ENCODE measurements at places on chromosomes 7 and 10.
A peak's percentile ranks its signal among the peaks of the same experiment; 100 is the strongest.

GRCh38 chr7:69840248-69840647 is 242.0 kb downstream of the AUTS2 start:
- no peak overlapping the region for H3K27ac ChIP-seq
- H3K27me3 ChIP-seq, result no peaks in the 10 kb centered on the region
- H3K4me3 ChIP-seq, result no peak overlapping the region
- no peaks in the 10 kb centered on the region for H3K4me1 ChIP-seq
- peak; percentile 89 for DNase-seq

DNA sequence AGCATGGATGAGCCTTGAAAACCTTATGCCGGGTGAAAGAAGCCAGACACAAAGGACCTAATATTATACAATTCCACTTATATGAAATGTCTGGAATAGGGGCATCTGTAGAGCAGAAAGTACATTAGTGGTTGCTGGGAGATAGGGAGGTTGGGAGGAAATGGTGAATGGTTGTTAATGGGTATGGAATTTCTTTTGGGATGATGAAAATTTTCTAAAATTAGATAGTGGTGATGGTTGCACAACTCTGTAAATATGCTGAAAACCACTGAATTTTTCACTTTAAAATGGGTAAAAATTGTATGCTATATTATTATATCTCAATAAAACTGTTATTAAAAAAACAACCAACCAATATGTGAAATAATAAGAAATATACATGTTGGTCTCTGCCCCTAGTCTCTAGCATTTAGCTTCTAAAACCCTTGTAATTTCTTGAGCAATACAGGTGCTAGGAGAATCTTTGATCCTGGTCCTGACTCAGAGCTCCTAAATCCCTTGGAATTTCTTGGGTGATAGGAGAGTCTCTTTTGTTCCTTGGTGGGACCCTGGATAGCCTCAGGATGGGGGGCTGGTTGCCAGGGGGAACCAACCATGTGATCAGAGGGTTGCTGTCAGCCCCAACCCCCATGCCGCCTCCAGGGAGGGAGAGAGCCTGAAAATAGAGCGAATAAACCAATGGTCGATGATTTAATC is 64.0 kb downstream of the TACR2 start:
- H3K4me1 ChIP-seq, result peaks cover 25% of the 10 kb centered on the region
- H3K4me3 ChIP-seq, result no peak overlapping the region
- no peaks in the 10 kb centered on the region for H3K36me3 ChIP-seq
- H3K27me3 ChIP-seq, result no peaks in the 10 kb centered on the region
- peak; percentile 75 for DNase-seq

GRCh38 chr7:143458263-143458662 is 15.0 kb downstream of the TAS2R60 start:
- no peak for DNase-seq
- H3K4me3 ChIP-seq, result no peak overlapping the region
- H3K27me3 ChIP-seq, result no peaks in the 10 kb centered on the region
- peaks cover 13% of the 10 kb centered on the region for H3K4me1 ChIP-seq

DNA sequence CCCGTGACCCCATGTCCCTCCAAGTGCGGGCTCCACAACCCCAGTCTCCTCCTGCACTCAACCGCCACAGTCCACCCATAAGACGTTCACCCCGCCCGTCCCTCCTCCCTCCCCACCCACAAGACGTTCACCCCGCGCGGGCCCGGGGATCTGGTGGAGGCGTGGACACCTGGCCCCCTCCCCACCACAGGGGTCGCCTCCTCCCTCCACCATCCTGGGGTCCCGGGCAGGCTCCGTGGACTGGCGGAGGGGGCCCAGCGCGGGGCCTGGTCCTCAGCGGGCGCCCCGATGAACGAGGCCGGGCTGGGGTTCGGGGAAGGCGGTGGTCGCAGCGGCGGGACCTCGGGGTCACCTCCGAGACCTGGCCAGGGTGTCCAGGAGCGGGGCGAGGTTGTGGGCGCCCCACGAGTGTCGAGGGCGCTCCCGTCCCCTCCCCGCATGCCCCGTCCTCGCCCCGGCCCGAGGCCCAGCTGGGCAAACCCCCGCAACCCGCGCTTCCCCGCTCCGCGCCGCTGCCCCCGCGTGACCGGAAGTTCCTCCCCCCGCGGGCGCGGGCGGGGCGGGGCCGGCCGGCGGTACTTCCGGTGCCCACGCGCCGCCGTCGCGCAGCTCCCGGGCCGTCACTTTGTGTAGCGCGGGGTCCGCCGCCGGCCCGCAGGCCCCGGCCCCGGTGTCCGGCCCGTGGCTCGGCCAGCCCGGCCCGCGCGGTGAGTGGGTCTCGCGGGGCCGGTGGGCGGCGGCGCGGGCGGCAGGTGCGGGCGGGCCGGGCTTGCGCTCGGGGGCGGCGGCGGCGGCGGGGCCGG is at the start of gene ZNF316:
ZNF316 (plus strand) TSS at position 578 of the 803 bp plus-strand sequence. CDS start 5,092 bp downstream, outside the sequence.
- peak within 1 kb of the TSS; percentile 78 for H3K4me3 ChIP-seq
- no peaks in the 10 kb centered on the region for H3K4me1 ChIP-seq
- peak; percentile 41 for DNase-seq
- H3K36me3 ChIP-seq, result peaks cover 4% of the 10 kb centered on the region
- H3K27me3 ChIP-seq, result no peaks in the 10 kb centered on the region

- no peaks in the 10 kb centered on the region for H3K4me1 ChIP-seq
- H3K27ac ChIP-seq, result no peak overlapping the region
- no peaks in the 10 kb centered on the region for H3K36me3 ChIP-seq
Observed at GRCh38 chr10:5064656-5065055, 29.6 kb upstream of the AKR1C3 start.

DNA sequence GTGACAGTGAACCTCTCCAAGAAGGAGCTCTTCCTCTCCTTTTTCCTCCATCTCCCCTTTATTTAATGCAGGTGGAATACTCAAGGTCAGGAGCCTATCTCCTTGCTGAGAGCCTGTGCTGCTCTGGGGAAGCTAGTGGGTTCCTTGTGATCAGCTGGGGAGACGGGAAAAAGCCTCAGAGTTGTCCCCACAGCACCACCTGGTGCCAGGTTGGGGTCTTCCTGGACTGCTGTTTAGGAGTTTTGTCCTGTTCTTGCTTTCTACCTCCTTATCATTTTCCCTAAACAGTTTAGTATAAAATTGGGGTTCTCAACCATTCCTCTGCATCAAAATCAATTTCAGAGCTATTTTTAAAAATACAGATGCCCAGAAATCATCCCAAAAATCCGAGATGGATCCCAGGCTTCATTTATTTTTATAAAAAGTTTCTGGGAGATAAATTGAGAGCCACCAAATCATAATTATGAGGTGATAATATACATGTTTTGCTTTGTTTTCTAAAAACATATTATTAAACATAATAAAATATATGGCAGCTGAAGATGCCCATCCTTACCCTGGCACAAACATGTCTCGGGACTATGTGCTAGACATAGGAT is 44.3 kb downstream of the MACC1 start:
- H3K36me3 ChIP-seq, result no peaks in the 10 kb centered on the region
- no peaks in the 10 kb centered on the region for H3K27me3 ChIP-seq
- H3K27ac ChIP-seq, result no peak overlapping the region
- peak; percentile 64 for DNase-seq
- no peak overlapping the region for H3K4me3 ChIP-seq
- no peaks in the 10 kb centered on the region for H3K4me1 ChIP-seq

GRCh38 chr7:69597278-69598076 is 798 bp upstream of the AUTS2 start:
- peak overlapping the region; percentile 48 for H3K4me3 ChIP-seq
- peak; percentile 29 for DNase-seq
- H3K27ac ChIP-seq, result no peak overlapping the region
- peaks cover 3% of the 10 kb centered on the region for H3K4me1 ChIP-seq
- no peaks in the 10 kb centered on the region for H3K27me3 ChIP-seq

DNA sequence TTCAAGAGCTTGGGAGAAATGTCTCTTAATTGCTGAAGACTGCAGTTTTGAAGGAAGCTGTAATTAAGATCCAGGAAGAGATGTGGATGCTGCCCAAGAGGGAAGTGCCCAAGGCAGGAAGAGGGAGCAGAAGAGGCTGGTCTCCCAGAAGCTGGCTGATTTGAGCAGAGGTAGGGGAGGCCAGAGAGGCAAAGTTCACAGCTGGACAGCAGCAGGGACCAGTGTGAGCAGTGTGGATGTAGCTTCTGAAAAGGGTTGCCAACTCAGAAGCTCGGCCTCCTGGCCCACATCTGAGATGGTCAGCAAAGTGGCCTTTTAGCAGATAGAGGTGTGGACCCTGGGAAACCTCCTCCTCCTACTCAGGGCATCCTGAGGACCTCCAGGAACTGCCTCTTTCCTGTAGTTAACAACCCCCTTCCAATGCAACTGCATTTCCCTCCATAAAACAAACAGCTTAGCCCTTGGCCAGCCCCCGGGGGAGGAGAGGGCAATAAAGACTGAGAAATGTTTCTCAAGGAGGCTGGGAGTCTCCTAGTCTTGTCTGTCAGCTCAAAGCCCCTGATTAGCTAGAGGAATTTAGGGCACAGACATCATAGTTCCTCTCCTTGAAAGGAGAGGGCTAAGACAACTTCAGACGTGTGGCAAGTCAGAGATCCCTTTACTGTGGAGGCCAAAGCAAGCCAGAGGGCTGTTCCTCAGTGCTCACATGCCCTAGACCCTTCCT is 69.5 kb downstream of the PAX2 start:
- H3K27me3 ChIP-seq, result peaks cover 31% of the 10 kb centered on the region
- H3K36me3 ChIP-seq, result no peaks in the 10 kb centered on the region
- H3K4me3 ChIP-seq, result no peak overlapping the region
- H3K4me1 ChIP-seq, result no peaks in the 10 kb centered on the region
- no peak for DNase-seq

- peak within 1 kb of the TSS; percentile 48 for H3K4me3 ChIP-seq
- H3K4me1 ChIP-seq, result no peaks in the 10 kb centered on the region
- H3K36me3 ChIP-seq, result no peaks in the 10 kb centered on the region
- no peaks in the 10 kb centered on the region for H3K27me3 ChIP-seq
Observed at GRCh38 chr7:5282543-5283316, at the start of gene SLC29A4. Gene SLC29A4 (plus strand): TSS chr7:5282943. CDS start chr7:5287817, 4,874 bp downstream.

DNA sequence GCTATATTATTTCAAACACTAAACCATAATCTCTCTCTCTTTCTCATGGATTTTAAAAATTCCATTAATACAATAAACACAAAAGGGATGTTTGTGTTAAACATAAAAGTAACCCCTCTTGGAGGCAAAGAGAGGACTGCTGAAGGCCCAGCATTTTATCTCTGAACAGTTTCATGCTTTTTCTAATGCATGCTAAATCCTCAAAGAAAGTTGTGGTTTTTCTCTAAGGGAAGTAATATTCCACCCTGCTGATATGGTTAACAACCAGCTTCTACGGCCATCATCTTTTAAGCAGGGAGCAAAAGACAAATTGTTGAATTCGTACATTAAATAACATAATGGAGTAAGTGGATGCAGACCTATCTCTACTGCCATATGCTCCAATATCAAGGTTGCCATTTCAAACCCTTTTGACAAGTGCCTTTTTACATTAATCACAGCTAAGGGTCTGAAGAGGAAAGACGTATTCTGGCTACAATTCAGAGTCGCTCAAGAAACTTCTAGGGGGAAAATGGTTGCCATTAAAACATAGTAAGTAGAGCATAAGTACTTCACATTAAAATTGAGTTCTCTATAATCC is 103.1 kb downstream of the SLC25A13 start:
- H3K27ac ChIP-seq, result no peak overlapping the region
- DNase-seq, result no peak
- peaks cover 3% of the 10 kb centered on the region for H3K4me1 ChIP-seq
- no peak overlapping the region for H3K4me3 ChIP-seq
- no peaks in the 10 kb centered on the region for H3K27me3 ChIP-seq
